Central memory CD4-positive, alpha-beta T cell (primary cell): ENCODE measurements at places on chromosomes 1 and 21.

DNA sequence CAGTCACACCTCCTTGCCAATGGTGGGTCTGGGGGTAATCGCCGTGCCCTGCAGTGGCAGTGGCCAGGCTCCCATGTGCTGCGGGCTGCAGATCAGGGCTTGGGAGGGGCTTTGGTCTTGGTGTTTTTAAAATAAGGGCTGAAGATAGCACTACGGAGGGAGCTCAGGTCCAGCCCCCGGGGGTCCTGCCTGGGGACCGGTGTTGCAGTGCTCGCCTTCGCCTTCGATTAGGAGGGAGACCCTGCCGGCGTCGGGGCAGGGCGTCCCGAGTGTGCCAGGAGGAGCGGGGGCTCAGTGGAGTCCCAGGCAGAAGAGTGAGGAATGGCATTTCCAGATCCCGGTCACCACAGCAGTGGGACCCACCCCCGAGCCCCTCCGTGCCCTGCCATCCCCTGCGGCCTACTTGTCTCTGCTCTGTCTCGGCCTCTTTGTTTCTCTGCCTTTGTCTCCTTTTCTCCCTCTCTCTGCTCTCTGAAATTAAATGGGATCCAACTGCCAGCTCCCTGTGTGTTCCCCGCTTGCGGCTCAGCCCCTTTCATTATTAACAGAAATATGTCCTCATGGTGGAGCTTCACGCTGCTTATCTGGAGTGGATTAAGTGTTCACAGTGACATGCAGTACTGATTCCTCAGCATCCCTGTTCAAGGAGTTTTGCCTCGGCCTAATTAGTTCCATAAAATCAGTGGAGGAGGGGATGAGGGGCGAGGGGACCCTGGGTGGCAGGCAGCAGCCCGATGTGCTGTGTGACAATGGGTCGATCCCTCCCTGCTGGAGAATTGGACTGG lies 44.4 kb downstream of the DMRTB1 start:
- DNase-seq = no peak

DNA sequence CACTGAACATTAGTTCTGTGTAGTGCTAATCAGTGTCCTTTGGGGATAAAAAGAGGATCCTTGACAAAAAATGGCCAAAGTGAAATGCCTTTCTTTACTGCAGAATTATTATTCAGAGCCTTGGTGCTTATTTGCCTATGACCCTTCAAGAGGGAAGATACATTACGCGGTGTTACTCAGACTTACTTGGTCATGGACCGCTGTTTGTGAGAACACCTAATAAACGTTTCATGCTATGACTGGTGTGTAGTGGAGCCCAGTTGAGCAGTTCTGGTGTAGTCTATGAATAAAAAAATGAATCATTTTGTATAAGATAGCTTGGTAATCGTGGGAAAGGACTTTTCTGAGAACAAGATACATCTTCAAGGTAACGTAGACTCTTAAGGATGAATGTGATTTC lies 8.3 kb downstream of the NFYC start:
- no peak for DNase-seq

GRCh38 chr1:235859789-235860188 lies 6.9 kb downstream of the LYST start:
- no peak for DNase-seq

GRCh38 chr1:2347409-2347785 lies 44.0 kb downstream of the MORN1 start:
- no peak for DNase-seq

DNA sequence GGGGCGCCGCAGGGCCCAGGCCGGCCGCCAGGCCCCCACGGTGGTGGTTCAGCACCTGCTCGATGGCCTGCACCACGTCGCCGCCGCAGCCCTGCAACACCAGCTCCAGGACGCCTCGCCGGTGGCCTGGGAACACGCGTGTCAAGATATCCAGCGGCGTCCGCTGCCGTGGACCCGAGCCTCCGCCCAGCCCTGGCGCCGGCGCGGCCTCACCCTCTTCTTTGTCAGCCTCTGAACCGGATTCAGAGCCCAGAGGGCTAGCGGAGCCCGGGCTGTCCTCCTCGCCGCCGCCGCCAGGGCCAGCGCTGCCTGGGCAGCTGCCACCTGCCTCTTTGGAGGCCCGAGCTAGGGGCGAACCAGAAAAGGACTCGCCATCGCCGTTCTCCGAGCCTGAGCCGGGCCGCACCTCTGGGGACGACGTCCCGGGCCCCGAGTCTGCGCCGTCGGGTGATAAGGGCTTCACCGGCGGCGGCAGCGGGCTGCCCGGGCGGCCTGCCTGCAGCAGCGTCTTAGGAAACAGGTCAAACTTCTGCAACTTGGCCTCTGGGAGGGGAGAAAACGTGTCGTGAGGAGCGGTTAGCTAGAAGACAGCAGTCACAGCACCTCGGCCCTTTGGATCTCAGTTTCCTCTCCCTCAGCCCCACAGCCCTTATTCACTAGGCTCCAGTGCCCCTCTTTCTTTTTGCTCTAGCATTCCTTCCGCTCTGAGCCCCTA lies 3.9 kb downstream of the DMRTA2 start:
- DNase-seq = no peak

GRCh38 chr1:201675143-201675542 lies 136.2 kb downstream of the NAV1 start:
- DNase-seq = no peak
